Gastrocnemius medialis (tissue), 4 donors: ENCODE measurements at places on chromosomes 16 and 17.

GRCh38 chr17:9566067-9566466 lies 9.6 kb downstream of the STX8 start:
- H3K4me1 ChIP-seq: no peaks in the 10 kb centered on the region
- no peak overlapping the region for H3K4me3 ChIP-seq
- no peak for DNase-seq
- no peak overlapping the region for H3K27ac ChIP-seq

- H3K27me3 ChIP-seq: no peaks in the 10 kb centered on the region
- no peak overlapping the region for H3K27ac ChIP-seq
- no peaks in the 10 kb centered on the region for H3K36me3 ChIP-seq
Measured at GRCh38 chr16:52383119-52383518, 163.8 kb downstream of the TOX3 start.

GRCh38 chr17:28912281-28912937 lies 9.5 kb upstream of the DHRS13 start:
- no peak overlapping the region for H3K4me3 ChIP-seq
- H3K27me3 ChIP-seq: no peaks in the 10 kb centered on the region
- H3K4me1 ChIP-seq: peaks cover 19% of the 10 kb centered on the region
- DNase-seq: no peak
- no peak overlapping the region for H3K27ac ChIP-seq

DNA sequence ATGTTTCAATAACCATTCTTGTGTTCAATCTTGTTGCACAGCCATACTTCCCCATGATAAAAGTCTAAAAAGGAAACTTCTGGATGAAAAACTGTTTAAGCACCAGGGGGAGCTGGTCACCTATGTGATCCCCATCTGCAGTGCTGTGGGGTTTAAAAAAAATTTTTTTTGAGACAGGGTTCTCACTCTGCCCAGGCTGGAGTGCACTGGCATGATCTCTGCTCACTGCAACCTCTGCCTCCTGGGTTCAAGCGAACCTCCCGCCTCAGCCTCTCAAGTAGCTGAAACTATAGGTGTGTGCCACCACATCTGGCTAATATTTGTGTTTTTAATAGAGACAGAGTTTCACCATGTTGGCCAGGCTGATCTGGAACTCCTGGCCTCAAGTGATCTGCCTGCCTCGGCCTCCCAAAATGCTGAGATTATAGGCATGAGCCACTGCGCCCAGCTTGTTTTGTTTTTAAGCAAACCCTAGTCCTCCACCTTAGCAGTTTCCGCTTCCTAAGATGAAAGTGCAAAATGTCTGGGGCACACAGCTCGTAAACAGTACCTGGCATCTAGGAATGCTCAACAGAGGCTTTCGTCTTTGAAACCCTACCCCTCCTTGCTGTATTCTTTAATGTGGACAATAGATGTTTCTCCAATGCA lies 25.4 kb downstream of the DNAJA2 start:
- DNase-seq: no peak
- H3K36me3 ChIP-seq: no peaks in the 10 kb centered on the region
- no peak overlapping the region for H3K4me3 ChIP-seq
- no peak overlapping the region for H3K27ac ChIP-seq
- H3K27me3 ChIP-seq: no peaks in the 10 kb centered on the region
